Activated CD8-positive, alpha-beta memory T cell treated with anti-CD3 and anti-CD28 coated beads for 1 hour (primary cell): ENCODE measurements at places on chromosomes 7 and 10.

DNA sequence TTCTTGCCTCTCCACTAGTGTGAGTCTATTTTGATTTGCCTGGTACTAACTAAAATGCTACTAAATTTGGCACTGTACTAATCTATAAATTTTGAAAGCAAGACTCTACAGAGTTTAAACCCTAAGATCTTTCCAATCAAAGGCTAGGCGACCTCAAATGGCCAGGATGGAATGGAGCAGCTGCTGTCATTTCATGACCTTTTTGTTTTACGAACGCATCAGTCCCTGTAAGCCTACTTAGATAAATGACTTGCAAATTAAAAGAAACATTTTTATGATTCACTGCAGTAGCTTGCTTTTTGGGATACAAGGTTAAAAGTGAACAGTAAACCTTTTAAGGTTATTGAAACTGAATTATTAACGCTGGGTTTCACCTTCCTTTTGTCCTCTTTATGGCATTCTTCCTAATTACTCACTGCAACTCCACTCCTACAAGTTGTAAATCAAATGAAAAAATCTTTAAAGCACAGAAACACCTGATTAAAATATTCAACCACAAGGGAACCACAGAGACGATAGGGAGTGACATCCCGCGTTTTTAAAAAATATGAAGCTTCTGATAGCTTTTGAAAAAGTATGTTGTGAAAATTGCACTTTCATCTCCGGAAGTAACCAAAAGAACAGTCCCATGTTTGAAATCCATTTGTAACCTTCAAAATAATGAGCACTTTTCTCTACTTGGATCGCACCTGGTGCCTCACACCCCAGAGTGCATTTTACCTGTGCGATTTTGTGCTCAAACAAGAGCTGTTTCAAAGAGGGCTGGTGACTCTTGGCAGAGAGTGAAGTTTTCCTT, 595.1 kb downstream of the PARD3 start:
- DNase-seq, result no peak

DNA sequence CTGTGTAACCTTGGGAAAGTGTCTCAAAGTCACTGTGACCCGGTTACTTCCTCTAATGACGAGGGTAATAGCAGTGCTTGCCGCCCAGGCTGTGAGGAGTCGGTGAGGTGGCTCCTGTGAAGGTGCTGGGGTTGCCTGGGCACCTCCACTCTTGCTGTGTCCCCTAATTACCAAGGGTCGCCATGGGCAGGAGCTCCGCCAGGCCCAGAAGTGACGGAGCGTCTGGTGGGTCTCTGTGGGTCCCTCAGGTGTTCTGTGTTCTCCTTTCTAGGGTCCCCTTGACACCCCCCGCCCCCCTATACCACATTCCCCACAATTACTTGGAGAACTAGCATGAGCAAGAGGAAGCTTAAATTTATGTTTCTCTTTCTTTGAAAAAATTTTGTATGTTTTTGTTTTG, 161.5 kb downstream of the WDR37 start:
- no peak for DNase-seq

DNA sequence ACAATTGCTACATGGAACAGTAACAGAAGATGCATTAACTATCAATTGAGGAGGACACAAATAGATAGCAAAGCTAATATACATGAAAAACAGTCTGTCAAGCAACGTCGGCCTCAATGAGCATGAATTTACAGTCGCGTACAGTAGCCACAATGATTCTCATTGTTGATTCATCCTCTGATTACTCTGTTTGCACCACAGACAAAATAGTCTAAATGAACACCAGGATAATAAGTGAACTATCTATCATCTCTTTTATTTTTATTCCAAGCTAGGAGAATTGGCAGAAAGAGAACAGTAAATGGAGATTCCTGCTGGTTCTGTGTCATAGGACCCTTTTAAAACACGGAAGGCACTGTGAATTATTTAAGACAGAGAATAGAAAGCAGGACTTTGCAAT, 108.5 kb downstream of the EVX1 start:
- DNase-seq, result no peak

GRCh38 chr10:67549390-67549789, 146.6 kb downstream of the CTNNA3 start:
- DNase-seq, result no peak

DNA sequence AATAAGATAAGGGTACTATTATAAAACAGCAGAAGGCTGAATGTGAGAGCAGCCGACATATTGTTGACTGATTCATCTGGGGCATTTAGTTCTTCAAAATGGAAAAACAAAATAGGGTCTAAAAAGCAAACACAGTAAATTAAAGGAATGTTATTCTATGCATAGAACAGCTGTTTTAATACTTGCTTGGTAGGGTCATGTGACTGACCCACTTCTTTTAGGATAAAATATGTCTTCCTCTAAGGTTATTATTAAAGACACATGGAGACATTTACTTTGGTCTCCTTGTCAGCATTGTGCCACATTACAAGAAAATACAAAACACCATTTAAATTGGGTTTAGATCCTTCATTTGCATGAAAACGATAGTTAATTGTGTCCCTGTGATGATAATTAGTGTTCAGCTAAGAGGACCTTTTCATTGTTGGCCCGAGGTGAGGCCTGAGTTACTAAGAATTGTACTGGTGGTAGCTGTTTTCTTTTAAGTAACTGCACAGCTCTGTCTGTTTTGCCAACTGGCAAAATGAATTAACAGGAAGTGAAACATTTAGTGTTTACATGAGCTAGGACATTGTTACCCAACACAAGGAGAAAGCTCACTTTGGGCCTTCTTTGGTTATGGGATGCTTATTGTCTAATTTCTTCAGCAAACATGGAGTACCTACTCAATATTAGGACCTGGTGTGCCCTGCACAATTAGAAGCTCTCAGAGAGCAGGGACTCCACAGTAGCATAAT, 764.4 kb downstream of the LRMDA start:
- no peak for DNase-seq

DNA sequence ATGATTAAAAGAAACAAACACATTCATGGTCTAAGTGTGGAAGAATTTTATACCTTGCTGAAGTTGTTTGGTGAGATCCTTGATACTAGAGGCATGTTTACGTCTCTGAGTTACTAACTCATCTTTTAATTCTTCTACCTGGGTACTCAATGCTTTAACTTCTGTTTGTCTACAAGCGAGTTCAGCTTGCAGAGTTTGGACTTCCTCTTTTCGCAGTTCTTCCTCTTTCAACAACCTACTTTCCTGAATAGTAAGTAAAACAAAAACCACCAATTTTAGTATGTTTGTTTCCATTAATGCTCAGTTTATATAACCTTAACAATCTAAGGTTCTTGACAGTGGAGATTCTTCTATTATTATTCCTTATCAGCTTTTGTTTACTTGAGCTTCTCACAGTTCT, 42.9 kb downstream of the CCDC186 start:
- DNase-seq, result no peak

DNA sequence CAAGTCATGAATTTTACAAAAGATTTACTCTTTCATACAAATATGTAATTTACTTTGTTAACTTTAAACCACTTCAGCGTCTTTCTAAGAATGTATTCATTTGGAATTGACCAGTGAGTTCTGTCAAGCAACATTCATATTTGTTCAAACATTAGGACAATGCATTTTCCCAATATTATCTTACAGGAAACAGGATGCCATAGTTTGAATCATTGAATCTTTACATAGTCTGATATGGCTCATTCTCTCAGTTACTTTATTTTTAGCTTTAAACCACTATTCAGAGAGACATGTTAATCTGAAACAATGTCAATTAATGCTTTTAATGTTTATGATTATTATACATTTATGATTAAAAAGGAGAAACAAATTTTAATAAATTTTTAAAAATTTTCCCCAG, 21.1 kb upstream of the MEOX2 start:
- no peak for DNase-seq

DNA sequence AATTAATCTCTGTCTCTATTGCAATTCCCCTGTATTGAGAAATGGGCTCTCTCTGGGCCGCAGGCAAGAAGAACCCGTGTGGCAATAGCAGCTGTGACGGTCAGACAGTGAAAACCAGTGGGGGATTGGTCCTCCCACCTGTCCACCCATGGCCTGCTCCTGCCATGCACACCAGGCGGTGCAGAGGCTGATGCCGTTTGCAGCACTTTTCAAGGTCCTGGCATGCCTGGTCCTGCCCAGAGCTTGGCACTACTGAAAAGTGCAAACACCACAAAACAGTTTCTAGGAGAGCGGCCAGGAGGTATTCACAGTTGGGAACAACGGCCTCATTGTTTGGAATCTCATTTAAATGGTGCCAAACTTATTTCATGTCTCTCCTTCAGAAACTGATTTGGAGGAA, 41.5 kb downstream of the PSPH start:
- DNase-seq, result no peak

- no peak for DNase-seq
These were observed 27.2 kb downstream of the ATE1 start for GRCh38 chr10:121900443-121901174.

GRCh38 chr7:66634816-66635215, 6.1 kb downstream of the KCTD7 start:
- DNase-seq, result no peak

DNA sequence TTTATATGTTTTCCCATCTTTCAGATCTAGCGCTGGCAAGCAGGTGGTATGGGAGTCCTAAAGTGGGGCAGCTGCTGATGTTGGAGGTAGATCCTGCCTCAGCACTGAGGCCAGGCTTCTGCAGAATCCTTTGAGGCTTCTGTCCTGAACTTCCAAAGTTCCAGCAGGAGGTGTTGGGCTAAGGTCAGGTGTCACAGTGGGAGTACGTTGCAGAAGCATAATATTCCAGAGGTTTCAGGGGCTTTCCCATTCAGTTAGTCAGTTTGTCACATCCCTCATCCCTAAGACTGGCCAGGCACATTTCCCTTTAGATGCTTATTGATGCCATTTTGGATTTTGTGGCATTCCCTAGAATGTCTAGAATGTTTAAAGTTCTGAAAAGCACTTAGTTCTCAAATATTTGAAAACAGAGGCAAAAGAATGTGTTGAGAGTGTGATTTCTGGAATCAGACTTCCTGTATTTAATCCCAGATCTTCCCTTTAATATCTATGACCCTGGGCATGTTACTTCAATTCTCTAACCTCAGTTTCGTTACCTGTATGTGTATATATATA, 319.1 kb upstream of the PHYHIPL start:
- DNase-seq, result no peak

DNA sequence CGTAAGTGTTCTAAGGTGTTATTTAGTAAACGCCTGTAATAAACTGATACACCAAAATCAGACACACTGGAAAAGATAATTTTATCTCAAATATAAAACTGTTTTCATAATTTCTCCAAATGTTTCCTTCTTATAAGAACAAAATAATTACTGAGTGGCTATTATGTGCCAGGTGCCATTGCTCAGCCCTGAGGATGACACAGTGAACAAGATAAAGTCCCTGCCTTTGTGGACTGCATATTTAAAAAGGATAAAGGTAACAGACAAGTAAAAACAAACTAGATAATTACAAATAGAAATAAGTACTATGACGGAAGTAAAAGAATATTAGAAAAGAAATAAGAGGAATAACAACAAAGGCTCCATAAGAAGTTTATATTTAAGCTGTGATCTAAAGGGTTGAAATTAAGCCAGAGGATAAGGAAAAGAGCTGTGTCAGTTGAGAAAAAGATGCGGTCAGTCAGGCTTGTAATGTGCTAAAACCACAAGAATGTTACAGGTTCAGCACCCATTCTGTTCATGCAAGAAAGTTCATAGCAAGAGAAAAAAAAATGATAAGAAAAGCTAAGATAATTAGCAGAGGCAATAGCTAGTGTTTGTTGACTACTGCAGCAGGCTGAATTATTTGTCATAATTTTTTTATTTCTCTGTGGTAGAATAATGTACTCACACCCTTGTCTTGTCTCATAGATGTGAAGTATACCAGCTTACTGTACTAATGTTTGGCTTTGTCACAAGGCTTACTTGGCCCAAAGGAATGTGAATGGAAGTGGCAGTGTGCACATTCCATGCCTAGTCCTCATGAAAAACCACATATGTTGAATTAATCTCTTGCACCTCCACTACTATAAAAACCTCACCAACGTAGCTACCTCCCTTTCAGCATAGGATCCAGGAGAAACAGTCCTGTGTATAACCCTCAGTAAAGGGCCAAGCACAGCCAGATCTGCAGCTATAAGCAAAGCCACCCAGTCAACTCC, 75.1 kb downstream of the CRPPA start:
- no peak for DNase-seq

GRCh38 chr10:35452171-35452570, 115.9 kb downstream of the CCNY start:
- DNase-seq, result no peak

DNA sequence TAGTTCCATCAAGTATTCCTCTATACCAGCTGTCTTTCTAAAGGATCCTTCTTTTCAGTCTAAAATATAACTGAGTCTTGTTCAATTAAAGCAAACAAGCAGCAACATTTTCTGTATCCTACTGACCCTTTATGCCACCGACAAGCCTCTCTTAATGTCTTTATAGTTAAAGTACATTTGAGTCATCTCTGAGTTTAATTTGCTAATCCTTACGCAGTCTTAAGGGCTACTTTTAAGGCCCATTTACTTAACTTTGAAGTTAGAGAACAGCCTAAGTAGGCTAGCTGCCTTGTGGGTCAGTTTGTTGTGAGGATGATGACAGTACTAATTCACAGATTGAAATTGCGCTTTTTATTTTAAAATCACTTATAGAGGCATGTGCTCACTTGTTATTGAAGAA, 265.5 kb upstream of the FERD3L start:
- no peak for DNase-seq

DNA sequence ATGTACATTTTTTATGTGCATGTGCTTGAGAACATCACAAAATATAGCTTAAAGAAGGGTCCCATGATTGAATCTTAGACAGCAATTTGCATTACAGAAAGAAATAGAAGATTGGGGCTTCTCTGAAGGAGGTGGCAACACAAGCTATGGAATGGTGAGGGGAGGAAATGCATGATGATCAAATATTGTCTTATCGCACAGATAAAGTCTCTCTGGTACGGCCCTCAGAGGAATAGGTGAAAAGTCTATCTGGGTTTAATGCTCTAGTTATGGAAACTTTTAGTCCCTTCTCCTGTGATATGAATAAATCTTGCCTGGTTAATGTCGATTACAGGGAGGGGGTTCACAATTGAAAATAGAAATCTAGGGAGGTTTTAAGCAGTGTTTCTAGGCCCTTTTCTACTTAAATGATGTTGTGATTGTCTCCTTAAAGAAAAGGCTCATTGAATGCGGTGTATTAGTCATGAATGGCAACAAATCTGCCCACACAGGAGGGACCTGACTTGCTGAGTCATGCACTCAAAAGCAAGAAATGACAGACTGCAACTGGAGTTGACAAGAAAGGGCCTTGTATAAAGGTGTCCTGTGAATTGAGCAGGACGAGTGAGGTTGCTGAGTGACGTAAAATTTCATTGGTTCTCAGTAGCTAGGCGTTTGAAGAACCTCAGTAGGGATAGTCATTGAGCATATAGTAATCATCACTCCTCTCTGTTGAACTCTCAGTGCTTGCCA, 133.4 kb upstream of the CSTF2T start:
- no peak for DNase-seq

DNA sequence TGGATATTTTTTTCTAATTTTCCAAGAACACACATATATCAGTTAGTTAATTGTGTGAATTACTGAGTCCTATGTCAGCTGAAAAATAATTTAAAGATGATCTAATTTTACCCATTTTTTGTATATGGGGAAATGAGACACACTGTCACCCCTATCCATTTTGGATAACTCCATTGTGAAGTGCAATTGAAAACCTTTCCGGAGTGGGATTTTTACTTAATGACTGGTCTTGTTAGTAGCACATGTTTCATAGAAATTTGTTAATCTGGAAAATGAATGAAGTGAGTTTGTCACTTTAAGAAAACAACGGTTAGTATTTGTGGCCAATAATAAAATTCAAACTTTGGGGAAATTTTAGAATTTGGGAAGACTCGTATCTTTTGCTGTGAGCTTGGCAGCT, 2.0 kb downstream of the GARS1 start:
- no peak for DNase-seq
